ENCODE measurements at places on chromosomes 13 and 19. TPM values are rescaled to one million over a fixed set of nuclear protein-coding genes. Genes with fewer than 3 reads are reported as not detected.

- peaks cover 5% of the 10 kb centered on the region for H3K36me3 ChIP-seq
- no peaks in the 10 kb centered on the region for H3K27me3 ChIP-seq
- no peak overlapping the region for H3K4me3 ChIP-seq
- H3K27ac ChIP-seq = no peak overlapping the region
- no peak for DNase-seq
- H3K4me1 ChIP-seq = peaks cover 40% of the 10 kb centered on the region
Observed at GRCh38 chr19:16454351-16454918, 17.3 kb downstream of the EPS15L1 start.

GRCh38 chr19:40584007-40584406 lies 7.3 kb downstream of the SHKBP1 start:
- H3K27ac ChIP-seq = no peak overlapping the region
- no peak for DNase-seq
- no peaks in the 10 kb centered on the region for H3K27me3 ChIP-seq
- H3K4me3 ChIP-seq = no peak overlapping the region
- H3K4me1 ChIP-seq = peaks cover 5% of the 10 kb centered on the region

DNA sequence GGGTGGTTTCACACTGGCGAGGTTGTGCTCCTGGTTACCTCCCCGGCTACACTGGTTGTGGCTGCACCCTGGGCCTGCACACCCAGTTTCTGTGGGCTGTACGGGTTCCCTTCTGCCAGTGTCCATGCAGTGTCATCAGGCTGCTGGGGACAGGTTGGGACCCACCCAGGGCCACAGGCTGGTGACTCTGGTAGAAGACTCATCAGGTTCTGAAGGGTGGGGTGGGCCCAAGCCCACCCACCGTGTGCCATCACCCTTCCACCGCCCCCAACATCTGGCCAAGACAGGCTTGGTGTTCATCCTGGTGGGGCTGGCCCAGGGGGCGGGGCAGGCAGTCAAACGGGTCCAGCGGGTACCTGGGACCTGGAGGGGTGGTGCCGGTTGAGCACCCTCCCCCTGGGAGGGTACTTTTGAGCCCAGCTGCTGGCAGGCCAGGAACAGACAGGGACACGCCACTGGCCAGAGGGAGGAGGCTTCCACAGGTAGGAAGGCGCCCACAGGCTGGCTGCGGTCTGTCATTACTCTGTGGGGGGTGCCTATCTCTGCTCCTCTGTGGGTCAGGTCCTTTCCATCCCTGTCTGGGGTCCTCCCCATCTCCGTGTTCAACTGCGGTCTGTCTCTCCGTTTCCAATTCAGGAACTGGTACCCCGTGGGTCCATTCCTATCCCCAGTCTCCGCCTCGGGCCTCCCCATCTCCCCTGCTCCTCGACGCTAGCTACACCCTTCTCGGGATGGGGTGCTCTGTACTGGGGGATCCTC lies at the start of gene RNF225:
Gene RNF225 (plus strand): TSS at position 437 of the 759 bp plus-strand sequence. CDS start 434 bp downstream, outside the sequence.
- H3K27me3 ChIP-seq = peaks cover 3% of the 10 kb centered on the region
- H3K4me1 ChIP-seq = peaks cover 20% of the 10 kb centered on the region
- DNase-seq = no peak
- H3K4me3 ChIP-seq = no peak within 1 kb of the TSS

GRCh38 chr13:80341101-80341755 lies at the start of gene SPRY2:
Gene SPRY2 (minus strand): TSS chr13:80341126. CDS start chr13:80337705, 3,421 bp downstream.
- H3K27ac ChIP-seq = no peak within 1 kb of the TSS
- peak within 1 kb of the TSS; percentile 77 for H3K4me3 ChIP-seq
- H3K36me3 ChIP-seq = no peaks in the 10 kb centered on the region
- DNase-seq = peak; percentile 59

DNA sequence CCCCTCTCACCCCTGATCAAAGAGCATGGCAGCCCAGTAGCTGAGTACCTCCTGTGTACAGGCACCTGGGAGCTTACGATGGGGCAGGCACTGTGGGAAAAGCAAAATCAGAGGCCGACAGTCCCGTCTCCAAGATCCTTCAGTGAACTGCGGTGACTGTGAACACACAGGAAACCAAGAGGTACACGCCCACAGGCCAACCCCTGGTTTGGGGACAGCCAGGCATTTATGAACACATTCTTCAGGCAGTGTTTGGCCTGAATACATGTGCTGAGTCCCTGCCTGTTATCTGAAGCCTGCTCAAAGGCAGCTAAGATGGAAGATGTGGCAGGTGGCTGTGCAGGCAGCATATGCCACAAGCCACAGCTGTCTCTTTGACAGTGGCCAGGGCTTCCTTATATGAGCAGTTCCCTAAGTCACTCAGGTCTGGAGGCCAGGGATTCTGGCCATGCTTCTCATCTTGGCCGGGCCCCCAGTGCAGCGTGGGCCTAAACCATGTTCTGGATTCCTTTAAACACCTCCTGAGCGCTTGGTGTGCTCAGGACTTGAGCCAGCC lies 123.6 kb downstream of the UQCRFS1 start:
- H3K4me3 ChIP-seq = no peak overlapping the region
- DNase-seq = no peak
- no peaks in the 10 kb centered on the region for H3K4me1 ChIP-seq
- H3K27ac ChIP-seq = no peak overlapping the region
- no peaks in the 10 kb centered on the region for H3K27me3 ChIP-seq

GRCh38 chr13:73287831-73288230 lies 229.0 kb downstream of the KLF5 start:
- H3K36me3 ChIP-seq = peaks cover 2% of the 10 kb centered on the region
- no peak overlapping the region for H3K27ac ChIP-seq
- H3K4me3 ChIP-seq = no peak overlapping the region
- DNase-seq = no peak
- H3K27me3 ChIP-seq = no peaks in the 10 kb centered on the region

DNA sequence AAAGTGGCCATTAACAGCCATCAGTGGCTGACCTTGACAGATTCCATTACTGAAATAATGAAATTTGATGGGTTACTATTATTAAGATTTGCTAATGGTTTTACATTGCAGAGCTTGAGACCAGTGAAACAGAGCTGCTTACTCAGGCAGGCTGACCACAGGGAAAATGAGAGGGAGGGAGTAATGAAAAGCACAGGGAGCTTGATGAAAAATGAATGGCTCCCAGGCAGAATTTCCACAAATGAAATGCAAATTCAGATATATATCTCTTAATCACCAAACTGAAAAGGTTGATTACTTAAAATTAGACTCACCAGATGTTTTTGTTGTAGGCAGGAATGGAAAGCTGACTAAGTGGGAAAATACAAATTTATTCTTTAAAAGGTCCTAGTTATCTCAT lies 36.1 kb downstream of the HTR2A start:
- no peak for DNase-seq
- no peaks in the 10 kb centered on the region for H3K4me1 ChIP-seq
- peaks cover 7% of the 10 kb centered on the region for H3K27me3 ChIP-seq
- H3K27ac ChIP-seq = no peak overlapping the region
- H3K36me3 ChIP-seq = no peaks in the 10 kb centered on the region

- H3K4me3 ChIP-seq = no peak overlapping the region
- H3K36me3 ChIP-seq = peaks cover 15% of the 10 kb centered on the region
- H3K27me3 ChIP-seq = peaks cover 2% of the 10 kb centered on the region
- DNase-seq = no peak
Observed at GRCh38 chr19:43690890-43691289, 20.9 kb upstream of the PLAUR start.

- H3K4me1 ChIP-seq = no peaks in the 10 kb centered on the region
- H3K36me3 ChIP-seq = no peaks in the 10 kb centered on the region
Observed at GRCh38 chr13:111474136-111475002, 153.9 kb downstream of the TEX29 start.

DNA sequence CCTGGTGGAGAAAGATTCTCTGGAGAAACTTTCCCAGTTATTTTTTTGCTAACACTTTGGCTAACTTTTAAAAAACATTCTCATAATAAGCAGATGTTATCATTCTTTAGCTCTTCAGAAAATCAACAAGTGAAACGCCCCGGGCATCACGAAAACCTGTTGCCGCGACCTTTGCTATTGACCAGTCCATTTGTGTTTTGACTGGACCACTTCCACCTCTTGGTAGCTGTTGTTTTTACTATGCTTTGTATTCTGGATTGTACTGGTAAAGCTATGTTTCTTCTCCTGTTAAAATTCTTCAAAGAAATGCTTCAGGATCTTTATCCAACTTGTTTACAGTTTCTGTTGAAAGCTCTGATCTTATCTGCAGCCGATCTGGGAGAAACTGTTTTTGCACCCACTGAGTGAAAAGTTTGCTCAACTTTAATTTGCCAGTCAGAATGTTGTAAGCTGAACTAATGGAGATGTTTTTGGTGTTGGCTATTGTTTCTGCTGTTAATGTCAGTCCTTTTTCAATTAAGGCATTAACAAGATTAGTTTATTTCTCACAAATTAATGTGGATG lies 23.3 kb downstream of the UFM1 start:
- H3K4me1 ChIP-seq = no peaks in the 10 kb centered on the region
- no peak overlapping the region for H3K4me3 ChIP-seq
- no peak overlapping the region for H3K27ac ChIP-seq
- no peaks in the 10 kb centered on the region for H3K36me3 ChIP-seq
- DNase-seq = no peak

DNA sequence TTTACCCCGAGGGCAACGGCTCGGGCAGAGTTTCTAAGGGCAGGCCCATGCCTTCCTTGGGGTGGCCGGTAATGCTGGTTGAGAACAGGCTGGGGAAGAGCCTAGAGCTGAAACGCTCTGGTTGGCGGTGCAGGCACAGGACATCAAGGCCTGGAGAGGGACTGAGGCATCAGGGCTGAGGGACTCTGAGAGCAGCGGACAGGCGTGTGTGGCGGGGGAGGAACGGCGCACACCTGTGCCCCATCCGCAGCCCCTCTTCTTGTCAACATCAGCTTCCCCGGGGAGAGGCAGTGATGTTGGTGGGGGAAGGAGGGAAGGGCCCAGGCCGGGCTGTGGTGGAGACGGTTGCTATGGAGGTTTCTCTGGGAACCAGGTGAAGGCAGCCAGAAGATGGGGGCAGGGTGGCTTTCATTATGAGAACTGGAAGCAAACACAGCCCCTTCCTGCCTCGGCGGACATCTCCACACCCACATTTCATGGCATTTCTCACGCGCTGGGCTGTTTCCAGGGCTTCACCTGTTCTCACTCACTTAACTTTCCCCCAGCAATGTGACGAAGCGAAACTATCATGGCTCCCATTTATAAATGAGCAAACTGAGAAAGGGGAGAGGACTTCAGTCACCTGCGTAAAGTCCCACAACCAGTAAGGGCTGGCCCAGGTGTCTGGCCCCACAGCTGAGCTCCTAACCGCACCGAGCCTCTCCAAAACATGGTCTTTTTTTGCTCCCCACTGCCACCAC lies 8.2 kb upstream of the ATF5 start:
- DNase-seq = peak; percentile 61
- peak overlapping the region; percentile 85 for H3K27ac ChIP-seq
- H3K4me3 ChIP-seq = peak overlapping the region; percentile 17

DNA sequence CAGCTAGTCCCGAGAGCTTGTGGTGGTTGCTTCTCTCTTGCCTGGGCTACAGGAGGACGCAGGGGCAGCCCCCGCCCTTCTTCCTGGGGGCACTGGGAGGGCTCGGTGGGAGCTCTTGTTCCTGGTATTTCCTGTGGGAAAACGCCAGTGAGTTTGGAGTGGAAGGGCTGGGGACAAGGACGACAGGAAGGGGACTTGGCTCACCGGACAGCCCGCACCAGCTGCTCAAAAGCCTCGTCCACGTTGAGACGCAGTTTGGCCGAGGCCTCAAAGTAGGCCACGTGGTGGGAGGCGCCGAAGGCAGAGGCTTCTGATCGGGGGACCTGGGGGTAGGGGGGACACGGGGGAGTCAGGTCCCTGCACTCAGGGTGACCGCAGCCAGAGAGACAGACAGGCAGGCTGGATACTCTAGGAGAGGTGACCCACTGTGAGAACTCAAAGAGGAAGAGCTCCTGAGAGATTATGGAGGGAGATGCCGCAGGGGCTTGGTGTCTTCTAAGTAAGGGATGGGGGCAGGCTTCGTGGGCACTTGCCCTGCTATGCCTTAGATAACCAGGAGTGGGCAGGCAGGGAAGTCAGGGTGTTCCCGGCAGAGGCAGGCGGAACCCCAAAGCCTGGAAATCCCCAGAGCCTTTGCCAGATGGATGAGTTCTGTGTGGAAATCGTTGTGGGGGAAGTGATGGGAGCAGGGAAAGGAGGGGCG lies 4.3 kb downstream of the RRAS start:
- no peak overlapping the region for H3K27ac ChIP-seq
- no peaks in the 10 kb centered on the region for H3K27me3 ChIP-seq
- no peak overlapping the region for H3K4me3 ChIP-seq
- no peak for DNase-seq
- H3K36me3 ChIP-seq = peaks cover 1% of the 10 kb centered on the region
- H3K4me1 ChIP-seq = peaks cover 23% of the 10 kb centered on the region

- H3K4me3 ChIP-seq = no peak overlapping the region
- H3K36me3 ChIP-seq = no peaks in the 10 kb centered on the region
- H3K27ac ChIP-seq = no peak overlapping the region
- no peak for DNase-seq
- no peaks in the 10 kb centered on the region for H3K27me3 ChIP-seq
Observed at GRCh38 chr13:66700117-66700601, 530.0 kb downstream of the PCDH9 start.

- H3K4me1 ChIP-seq = no peaks in the 10 kb centered on the region
- H3K4me3 ChIP-seq = no peak overlapping the region
- peaks cover 22% of the 10 kb centered on the region for H3K36me3 ChIP-seq
- no peak overlapping the region for H3K27ac ChIP-seq
- H3K27me3 ChIP-seq = no peaks in the 10 kb centered on the region
Observed at GRCh38 chr13:48369988-48370387, 42.9 kb downstream of the LPAR6 start.

DNA sequence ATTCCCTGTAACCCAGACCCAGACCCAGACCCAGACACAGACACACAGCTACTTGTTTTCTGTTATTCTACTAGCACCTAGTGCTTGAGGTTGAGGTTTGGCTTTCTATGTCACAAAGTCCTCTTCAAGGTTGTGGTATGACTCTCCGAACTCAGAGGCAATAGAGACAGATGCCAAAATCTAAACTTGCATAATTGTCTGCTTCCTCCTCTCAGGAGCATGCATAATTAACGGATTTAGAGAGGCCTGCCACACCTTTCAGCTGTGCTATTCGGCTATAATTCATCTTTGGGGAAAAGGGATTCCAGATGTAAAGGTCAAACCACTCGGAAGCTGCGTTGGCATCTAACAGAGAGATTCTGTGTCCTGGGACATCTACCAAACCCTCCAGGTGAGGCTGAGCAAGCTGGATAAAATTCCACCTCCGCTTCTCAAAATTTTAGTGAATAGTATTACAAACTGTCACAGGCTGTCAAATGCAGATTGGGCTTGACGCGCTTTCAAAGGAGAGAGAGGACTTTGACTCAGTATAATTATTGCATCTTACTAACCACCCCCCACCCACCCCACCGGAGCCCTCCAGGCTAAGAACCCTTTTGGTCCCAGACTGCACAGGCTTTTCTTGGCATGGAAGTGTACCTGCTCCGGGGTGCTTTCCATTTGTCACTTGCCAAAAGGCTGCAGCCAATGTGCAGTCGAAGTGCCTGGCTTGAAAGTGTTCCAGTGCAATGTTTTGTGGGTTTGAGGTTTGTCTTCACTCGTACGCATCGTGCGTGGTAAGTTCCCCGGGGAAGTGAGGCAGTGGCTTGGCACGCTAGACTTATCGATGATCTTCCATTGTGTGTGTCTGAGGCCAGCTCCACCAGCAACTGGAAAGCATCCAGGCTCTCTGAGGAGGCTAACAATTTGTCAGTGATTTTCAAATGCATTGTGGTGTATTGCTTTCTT lies 194.1 kb downstream of the TDRD3 start:
- no peak for DNase-seq
- H3K36me3 ChIP-seq = no peaks in the 10 kb centered on the region
- H3K27ac ChIP-seq = no peak overlapping the region
- no peaks in the 10 kb centered on the region for H3K27me3 ChIP-seq

The PLIN4 gene
- total RNA-seq = 0.02 TPM

The NECTIN2 gene
- 1.9 TPM for total RNA-seq

The LPAR6 gene
- 8.8 TPM for total RNA-seq

The DKKL1 gene
- total RNA-seq = not detected

The CELF5 gene
- 0.14 TPM for total RNA-seq

The BRME1 gene
- 9.0 TPM for total RNA-seq

The CLEC17A gene
- 0.85 TPM for total RNA-seq

The PLD3 gene
- 70.9 TPM for total RNA-seq

All from activated CD4-positive, alpha-beta memory T cell treated with anti-CD3 and anti-CD28 coated beads for 36 hours (primary cell).